ENCODE measurements at places on chromosomes 11 and 22.

DNA sequence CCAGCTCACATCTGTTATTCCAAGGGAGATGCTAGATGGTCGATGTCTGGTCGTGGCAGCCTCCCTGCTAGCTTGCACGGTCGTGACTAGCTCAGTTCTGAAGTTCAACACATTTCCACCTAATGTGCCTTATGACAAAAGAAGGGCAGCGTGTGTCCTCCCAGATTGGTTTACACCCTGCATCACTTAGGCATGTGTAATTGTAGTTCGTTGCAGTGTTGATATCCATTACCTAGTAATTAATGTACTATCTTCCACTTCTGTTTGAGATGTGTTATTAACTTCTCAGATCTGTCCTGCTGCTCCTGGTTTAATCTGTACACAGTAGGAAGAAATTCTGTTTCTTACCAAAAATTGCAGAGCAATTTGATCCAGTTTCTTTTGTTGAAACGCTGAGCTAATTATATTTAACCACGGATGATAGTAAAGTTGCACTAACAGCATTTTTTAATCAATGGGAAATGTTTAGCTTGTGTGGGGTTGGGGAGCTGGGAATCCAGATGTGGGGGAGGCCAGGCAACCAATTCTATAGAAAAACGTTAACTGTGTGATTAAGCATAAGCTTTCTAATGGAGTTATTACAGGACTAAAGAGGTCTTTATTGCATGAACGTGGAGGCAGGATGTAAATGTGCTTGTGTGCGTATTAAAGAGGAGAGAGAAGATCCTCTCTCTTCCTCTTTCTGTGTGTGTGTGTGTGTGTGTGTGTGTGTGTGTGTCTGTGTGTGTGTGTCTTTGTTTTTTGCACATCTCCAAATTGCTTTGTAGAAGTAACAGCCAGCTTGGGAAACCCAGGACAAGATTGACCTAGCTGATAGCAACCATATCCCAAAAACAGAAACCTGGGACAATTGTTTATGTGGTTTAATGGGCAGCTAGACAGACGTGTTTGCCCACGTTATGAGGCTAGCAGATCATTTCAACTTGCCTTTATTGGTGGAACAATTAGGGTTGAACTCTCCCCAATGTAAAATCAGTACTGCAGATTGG is 145.7 kb upstream of the TTC12 start:
- no peak for DNase-seq

DNA sequence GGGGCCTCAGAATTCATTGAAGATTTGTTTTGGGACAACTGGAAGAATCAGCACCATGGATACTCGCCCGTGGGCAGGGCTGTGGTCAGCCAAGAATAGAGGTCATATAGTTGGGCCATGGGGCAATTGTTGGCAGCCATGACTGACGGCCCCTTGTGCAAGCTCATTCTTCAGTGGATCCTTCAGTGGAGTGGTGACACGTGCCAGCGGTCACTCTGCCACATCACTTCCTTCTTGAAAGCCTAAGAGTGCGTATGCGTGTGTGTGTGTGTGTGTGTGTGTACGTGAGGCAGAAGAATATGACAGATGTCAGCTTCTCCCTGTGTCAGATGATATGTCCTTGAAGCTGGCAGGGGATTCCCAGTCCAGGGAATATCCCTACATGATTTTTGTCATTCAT is 1.8 kb upstream of the IL18BP start:
- no peak for DNase-seq

DNA sequence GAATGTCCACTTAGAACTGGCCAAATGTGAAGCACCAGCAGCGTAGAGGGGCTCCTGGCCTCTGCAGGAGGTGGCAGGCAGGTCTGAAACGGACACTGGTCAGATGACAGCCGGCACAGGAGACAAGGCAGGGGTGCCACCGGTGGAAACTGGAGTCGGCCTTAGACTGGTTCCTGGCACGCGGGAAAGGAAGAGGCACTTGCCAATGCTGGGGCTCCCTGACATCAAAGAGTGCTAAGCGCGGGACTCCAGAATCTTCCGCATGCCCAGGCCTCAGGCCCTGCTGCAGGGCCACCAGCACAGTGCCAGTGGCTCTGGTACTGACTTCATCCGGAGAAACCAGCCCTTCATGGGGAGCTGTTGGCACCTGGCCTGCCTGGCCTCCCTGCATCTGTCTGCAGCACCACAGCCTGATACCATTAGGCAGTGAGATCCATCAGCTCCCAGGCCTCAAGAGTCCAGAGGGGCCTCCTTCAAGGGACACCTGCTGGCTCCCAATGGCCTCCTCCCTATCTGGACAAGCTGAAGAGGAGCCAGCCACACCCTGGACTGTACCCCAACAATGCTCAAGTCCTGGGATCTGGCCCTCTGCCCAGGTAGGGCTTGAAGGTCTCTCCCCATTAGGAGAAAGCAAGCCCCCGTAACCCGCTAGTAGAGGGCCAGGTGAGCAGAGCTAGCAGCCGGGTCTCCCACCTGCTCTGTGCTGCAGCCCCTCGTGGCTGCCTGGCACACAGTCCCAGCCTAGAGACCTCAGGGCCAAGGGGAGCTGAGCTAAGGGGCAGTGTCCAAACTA is 29.7 kb upstream of the GNB1L start:
- no peak for DNase-seq

- DNase-seq, result no peak
Observed at GRCh38 chr11:67468056-67468455, 995 bp downstream of the TMEM134 start.

- no peak for DNase-seq
Observed at GRCh38 chr11:13899603-13900002, 62.9 kb upstream of the SPON1 start.

DNA sequence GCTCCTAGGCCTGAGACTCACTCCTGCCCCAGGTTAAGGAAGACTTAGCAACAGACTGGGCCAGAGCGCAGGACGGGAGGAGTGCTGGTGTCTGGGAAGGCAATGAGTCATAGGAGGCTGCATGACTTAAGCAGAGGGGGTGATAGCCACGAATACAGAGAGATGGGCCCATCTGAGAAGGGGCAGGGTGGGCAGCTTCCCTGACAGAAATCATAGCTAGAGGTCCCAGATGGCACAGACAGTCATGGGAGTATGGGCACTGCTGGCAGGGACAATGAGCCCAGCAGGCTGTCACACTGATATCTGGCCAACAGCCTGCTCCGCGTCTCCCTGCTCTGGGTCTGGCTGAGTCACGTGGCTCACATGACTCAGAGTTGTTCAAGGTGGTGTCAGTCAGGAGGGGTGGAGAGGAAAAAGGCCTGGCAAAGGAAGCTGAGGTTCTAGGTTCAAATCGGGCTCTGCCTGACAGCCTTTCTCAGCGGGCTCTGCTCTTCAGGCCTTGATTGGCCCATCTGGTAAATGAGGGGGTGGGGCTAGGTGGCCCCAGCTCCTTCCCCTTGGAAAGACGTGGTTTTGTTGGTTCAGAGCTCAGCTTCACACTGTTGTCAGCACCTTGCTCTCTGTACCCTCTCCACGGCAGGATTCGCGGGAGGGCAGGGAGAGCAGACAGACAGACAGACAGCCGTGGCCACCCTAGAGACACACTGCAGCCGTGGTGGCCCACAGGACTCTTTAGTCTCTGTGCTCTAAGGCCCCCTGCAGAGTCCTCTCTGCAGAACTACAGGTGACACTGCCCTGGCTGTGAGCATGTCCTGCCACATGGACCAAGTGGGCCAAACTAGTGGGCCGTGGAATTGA is 47.8 kb downstream of the DBX1 start:
- DNase-seq, result no peak

- no peak for DNase-seq
Observed at GRCh38 chr11:70210530-70210929, 7.4 kb downstream of the FADD start.

DNA sequence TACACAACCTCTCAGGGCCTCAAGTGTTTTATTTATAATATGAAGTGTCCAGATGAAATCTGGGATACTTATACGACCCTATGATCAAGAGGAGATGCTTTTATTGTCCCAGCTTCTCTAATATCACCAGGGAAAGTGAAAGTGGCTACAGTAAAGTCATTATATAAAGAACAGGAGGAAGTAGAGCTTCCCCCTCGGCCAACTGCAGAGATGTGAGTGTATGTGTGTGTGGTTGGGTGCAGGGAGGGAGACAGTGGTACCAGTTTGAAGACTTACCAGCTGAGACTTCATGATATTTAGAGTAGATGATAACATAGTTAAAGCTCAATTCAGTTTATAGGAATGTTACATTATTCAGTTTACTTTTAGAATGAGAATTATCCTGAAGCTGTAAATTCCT is 373.6 kb upstream of the DDI1 start:
- no peak for DNase-seq

DNA sequence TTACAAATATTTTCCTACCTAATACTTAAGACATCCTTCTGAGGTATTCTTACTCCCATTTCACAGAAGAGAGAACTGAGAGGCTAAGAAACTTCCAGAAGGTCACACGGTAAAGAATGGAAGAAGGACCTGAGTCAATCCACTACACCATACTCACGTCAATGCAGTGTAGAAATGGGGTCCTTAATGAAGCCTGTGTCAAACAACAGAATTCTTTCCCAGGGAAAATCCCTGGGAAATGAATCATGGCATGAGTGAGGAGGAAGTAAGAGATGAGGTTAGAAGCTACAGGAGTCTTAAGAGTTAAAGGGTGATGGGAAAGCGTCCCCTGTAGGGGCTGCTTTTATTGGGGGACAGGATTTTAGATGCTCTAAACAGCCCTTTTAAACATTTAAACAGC is 147.9 kb downstream of the C11orf91 start:
- DNase-seq, result no peak

DNA sequence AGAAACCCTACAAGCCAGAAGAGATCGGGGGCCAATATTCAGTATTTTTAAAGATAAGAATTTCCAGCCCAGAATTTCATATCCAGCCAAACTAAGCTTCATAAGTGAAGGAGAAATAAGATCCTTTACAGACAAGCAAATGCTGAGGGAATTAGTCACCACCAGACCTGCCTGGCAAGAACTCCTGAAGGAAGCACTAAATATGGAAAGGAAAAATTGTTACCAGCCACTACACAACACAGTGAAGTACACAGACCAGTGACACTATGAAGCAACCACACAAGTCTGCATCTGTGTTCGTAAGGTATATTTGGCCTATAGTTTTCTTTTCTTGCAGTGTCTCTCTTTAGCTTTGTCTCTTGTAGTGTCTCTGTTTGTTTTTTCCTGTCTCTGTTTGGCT is 29.0 kb downstream of the TMEM225 start:
- no peak for DNase-seq

- DNase-seq, result no peak
Observed at GRCh38 chr11:130066338-130066737, 3.4 kb upstream of the APLP2 start.

GRCh38 chr22:31753005-31753633 is 700 bp upstream of the DEPDC5 start:
- no peak for DNase-seq

DNA sequence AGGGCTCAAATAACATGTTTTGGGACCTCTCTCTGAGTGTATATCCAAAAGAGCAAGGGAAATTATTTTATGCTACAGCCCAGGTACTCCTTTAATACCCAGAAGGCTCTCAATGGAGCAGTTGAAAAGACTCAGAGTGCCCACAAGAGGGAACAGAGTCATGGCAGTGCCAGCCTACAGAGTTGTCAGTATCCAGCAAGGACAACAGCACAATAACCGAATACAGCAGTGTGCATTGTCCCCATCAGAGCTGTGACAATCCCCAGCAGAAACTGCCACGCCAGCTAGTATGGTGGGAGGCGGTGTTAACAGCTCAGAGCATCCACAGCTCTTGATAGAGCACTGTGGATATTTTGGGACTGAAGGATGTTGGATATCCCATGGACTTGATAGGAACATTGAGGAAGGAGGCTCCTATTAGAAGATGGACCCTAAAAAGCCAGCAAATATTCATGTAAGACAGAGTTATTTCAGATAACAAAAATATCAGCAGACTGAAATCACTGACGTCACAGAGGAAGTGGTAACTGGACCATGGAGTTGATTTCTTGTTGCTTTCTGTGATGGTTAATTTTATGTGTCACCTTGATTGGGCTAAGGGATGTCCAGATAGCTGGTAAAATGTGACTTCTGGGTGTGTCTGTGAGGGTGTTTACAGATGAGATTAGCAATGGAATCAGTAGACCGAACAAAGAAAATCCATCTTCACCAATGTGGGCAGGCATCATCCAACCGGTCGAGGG is 17.7 kb upstream of the PAFAH1B2 start:
- DNase-seq, result no peak

DNA sequence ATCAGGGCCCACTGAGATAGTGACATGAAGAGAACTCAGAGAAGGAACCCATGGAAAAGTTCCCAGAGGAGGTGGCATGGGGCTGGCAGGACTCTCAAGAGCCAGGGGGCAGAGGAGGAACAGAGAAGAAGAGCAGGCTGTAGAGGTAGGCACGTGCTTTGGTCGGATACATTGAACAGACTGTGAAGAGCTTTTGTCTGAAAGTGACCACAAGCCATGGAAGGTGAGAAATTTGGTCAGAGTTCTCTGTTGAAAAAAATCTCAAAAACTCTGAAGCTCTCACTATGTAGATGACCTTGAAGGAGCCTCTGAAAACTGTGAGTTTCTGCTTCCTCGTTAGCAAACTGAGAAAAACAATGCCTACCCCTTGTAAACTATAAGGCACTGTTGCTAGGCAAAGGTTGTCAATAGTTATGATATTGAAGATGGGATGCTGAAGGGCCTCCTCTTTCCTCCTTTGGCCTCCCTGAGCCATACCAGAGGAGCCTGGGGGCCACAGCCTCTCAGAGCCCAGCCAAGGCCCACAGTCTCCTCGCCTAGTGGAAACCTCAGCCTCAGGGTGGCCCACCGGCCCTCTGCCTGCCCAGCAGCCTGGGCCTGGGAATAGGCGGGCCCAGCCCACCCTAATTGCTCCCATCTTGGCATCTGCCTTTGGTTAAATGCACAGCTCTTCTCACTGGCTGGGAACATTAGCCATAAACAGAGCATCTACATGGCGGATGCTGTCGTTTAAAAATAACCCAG is 415.7 kb downstream of the SOX6 start:
- DNase-seq, result no peak

Data from activated T-helper 1 cell treated with Interleukin-2 at 50 U/mL for 16 hours (primary cell).